ENCODE measurements at places on chromosomes 7 and 10.
A peak's percentile ranks its signal among the peaks of the same experiment; 100 is the strongest.

DNA sequence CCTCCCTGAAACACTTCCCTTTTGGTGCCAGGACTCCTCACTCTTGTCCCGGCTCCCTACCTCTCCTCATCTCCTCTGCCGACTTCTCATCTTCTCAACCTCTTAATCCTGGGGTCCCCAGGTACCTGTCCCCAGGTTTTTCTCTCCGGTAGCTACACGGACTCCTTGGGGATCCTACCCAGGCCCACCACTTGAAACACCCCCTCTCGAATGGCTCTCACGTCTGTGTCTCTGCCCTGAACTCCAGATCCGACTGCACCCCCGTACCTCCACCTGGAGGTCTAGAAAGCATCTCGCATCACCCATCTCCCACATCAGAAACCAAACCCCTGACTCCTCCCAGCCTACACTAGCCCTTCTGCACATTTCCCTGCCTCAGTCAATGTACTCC lies 4.8 kb downstream of the TBATA start:
- no peak for DNase-seq

DNA sequence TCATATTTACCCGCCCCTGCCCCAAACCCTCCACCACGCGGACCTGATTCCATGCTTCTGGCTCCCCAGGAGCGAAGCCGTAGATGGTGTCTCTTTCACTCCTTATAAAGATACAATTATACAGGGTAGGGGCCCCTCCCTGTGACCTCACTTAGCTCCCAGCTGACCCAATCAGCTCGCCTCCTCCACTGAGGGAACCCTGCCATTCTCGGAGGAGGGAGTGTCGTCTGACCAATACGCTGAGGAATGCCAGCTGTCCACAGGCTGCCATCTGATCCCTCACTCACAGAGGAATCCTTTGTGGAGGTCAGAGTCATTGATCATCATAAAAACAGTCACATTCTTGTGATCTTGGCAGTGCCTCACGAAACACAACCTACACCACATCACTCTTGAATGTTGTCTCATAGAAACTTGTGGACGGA lies 67.5 kb upstream of the INSIG1 start:
- DNase-seq, result no peak

GRCh38 chr10:132838346-132838970 lies 52.5 kb upstream of the NKX6-2 start:
- no peak for DNase-seq

DNA sequence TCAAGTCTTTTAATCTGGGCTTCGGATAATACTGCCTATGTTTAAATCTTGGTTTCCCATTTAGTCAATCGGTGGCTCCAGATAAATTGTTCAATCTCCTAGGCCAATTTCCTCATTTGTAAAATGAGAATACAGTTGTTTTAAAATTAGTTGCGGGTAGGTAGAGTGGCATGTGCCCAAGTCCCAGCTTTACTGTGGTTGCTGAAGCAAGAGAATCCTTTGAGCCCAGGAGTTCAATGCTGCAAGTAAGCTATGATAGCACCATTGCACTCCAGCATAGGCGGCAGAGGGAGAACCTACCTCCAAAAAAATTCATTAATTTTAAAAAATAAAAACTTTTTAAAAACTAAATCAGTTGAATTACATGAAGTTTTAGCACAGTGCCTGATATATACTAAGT lies 7.3 kb downstream of the RNF216 start:
- no peak for DNase-seq

DNA sequence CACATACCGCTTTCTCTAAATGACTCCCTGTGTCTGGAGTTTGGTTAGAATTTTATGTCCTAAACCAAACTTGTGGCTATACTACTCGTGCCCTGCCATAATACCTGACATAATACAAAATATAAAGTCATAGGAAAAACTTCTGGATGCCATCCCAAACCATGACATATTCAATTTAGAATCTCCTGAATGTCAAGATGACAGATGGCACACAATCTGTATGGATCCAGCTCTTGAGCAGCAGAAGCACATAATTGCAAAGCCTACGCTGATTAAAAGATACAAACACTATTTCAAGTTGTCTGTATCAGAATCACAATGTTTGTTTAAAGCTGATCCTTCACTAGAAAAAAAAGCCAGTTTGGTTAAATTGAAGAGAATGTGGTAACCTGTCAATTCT lies 22.4 kb upstream of the CDC14C start:
- DNase-seq, result no peak

- DNase-seq, result no peak
These were observed 214.7 kb downstream of the WDR37 start for GRCh38 chr10:1270906-1271305.

GRCh38 chr10:97140049-97140846 lies 45.5 kb downstream of the SLIT1 start:
- no peak for DNase-seq

GRCh38 chr7:105787793-105788192 lies 88.6 kb downstream of the ATXN7L1 start:
- no peak for DNase-seq

- DNase-seq, result no peak
These were observed 61.4 kb downstream of the CDK14 start for GRCh38 chr7:90657481-90657880.

GRCh38 chr10:52965938-52966401 lies 193.4 kb upstream of the MBL2 start:
- no peak for DNase-seq

GRCh38 chr7:83301416-83301815 lies 138.7 kb upstream of the PCLO start:
- no peak for DNase-seq

DNA sequence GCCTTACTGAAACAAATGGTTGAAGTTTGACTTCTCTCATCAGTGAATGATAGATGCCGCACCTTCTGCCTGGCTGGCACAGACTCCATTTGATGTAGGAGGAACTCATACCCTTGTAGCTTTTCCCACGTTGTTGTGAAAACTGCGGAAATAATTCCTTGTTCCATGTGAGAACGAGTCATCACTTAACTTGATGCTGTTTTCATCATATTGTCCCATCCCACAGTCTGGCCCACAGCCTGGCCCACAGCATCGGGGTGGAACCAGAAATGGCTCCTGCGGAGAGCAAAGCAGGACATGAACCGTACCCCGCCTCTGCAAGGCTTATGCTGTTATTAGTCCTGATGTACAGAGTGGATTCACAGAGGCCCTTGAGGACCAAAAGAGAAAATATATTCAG lies 587.0 kb downstream of the SDK1 start:
- DNase-seq, result no peak

DNA sequence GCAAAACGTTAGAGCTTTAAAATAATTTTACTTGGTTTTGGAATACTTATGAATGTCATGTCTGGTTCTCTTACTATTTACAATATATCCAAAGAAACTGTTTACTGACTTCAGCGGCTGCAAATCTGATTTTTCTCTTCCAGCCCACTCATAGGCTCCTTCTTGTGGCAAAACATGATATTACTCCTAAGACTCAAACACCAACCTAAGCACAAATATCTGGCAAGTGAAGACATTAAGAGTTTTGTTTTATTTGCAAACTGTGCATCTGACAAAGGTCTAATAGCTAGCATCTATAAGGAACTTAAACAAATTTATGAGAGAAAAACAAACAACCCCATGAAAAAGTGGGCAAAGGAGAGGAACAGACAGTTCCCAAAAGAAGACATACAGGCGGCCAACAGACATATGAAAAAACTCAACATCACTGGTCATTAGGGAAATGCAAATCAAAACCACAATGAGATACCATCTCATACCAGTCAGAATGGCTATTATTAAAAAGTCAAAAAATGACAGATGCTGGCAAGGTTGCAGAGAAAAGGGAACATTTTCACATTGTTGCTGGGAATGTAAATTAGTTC lies 20.3 kb upstream of the GJC3 start:
- DNase-seq, result no peak

DNA sequence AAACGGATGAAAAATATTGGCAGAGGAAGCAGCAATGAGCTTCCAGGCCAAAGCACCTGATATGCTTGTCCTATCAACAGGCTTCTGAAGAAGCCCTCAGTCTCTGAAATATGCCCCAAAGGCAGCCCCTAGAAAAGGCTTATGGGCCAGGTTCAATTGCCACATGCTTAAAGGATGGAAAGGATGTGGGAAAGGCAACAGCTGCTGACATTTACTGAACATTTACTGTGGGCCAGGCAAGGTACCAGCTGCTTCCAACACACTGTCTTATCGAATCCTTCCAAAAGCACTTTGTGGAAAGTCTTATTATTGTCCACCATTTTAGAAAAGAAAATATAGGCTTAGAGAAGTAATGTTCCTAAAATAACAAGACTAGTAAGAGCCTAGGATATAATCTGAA lies 56.5 kb downstream of the DOCK4 start:
- peak; percentile 22 for DNase-seq

DNA sequence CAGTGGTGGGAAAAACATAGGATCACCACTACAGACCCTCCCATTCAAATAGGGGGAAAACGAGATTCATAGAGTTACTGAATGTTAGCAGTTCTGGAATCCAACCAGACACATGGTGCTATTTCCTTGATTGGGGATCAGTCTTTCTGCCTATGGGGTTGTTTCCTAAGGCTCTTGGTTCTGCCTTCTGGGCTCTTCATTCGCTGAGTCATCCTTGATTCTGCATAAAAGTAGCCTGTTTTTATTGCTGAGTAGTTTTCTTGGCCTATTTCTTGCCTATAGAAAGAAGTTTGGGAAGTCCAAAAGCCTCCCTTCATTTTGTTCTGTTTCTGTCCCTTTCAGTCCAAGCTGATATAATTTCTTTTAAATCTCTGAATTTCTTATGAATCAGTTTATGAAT lies 99.3 kb upstream of the OIT3 start:
- no peak for DNase-seq

DNA sequence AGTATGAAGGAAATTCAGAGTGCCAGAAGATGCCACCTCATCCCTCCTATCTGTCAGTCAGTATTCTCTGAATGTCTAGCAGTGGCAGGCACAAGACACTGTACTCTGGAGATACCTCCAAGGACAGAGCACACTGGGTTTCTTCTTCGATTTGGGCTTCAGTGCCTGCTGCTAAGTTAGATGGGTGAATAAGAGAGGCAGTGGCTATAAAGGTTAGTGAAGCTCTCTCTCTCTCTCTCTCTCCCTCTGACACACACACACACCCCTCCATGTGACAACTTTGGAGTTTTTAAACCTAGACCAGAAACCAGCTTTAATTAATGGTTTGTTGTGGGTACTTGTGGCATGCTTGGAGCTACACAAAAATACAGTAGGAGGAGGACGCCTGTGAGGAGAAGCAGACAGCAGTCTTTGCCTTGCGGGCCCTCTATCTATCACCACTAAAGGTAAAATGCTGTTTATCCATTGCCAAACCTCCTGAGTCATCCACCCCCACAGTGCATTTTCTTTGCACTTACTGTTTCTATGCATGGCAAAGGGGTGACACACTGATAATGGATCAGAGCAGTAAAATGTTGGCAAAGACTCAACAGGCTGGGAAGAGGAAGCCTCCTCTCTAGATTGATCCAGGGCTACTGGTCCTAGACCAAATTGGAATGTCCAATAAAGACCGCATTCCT lies 102.5 kb downstream of the TRIL start:
- DNase-seq, result no peak

DNA sequence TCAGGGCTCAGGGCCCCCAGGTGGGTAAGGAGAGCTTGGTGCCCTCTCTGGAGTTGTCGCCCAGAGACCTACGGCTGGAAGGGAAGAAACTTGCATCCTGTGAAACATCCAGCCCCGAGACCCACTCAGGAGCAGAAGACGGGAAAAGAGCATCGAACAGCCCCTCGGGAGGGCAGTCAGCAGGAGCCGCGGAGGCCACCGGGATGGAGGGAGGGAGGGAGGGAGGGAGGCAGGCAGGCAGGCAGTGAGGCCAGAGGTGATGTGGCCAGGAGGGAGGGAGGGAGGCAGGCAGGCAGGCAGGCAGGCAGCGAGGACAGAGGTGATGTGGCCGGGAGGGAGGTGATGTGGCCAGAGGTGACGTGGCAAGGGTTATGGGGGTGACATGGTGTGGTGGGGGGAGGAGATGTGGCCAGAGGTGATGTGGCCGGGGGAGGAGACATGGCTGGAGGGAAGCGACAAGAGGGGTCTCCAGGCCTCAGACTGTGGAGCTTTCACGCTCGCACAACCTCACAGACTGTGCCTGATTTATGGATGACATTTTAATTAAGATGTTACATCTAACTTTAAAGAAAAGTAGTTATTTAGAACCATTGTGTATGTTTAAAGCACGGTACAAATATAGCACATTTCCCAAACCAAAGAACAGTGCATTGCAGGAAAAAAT lies 141.1 kb downstream of the DIP2C start:
- DNase-seq, result no peak

- no peak for DNase-seq
These were observed 50.8 kb downstream of the C10orf120 start for GRCh38 chr10:122648599-122649428.

DNA sequence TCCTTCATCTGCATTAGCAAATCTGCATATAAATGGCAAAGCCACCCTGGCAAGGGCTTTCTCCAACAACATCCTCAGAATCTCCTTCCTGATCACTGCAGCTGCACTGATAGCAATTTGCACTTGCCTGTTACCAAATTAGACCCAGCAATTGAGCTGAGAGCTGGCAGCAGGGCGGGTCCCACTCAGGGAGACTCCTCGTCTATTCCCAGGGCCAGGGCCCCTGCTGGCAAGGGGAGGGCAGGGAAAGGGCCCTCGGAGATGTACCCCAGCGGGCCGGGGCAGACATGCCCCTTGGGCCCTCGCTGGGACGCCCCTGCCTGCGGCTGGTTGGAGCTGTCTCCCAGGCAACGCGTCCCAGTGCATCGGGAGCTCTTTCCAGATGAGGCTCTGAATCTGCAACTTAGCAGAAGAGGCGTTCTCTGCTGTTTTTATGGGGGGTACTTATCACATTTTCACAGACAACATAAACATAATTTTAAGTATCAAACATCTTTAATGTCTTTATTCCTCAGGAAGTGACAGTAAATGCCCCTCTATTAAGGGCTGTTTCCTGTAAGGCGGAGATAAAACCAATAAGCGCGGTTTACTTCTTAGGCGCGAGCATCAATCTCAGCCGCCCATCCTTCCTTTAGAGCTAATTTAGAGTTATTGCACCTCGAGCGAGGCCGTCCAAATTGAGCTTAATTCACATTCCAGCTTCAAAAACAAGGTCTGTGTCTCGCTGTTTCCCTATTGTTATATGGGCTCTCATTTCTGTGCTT lies 249.0 kb upstream of the PPP2R2D start:
- no peak for DNase-seq

GRCh38 chr10:88901984-88902789 lies 22.1 kb downstream of the STAMBPL1 start:
- DNase-seq, result no peak

DNA sequence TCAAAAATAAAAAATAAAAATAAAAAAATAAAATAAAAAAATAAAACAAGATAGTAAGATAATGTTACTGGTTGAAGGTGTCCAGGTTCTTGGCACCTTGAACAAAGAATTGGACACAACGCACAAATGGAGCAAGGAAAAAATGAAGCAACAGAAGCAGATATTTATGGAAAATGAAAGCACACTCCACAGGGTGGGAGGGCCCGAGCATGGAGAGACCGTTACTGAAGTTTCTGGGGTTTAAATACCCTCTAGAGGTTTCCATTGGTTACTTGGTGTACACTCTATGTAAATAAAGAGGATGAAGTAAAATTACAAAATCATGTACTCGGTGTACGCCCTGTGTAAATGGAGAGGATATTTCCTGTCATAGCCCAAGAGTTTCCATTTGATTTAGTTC lies 15.7 kb upstream of the PFKP start:
- no peak for DNase-seq

All from NCI-H1694 (cell line).